ENCODE measurements at places on chromosomes 2 and 18.

DNA sequence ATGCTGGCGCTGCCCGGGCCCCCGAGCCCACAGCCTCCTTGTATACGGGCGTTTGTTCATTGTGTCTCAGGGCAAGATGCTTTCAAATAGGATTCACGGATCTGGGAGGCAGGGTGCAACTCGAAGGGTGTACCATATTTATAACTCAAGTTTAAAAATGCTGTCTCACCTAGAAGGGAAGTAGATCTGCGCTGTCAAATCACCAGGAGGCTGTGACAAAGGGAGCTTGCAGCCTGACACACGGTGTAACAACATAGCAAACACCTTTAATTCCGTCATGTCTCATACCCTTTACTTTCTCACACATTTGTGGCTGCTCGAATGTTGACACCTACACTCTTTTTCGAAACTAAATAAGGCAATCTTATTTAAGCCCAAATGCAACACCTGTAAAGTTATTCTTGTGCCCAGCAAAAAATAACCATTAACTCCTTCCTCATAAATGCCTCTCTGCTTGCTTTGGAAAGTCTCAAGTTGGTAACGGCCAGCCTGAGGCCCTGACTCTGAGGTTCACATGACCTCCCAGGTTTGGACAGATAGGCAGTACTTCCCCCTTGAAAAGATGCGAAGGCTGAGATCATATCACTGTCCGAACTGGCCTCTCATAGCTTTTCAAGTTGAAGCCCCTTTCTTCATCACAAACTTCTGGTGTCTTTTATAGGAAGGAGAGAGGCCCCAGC lies 11.6 kb downstream of the ZEB2 start:
- no peak for DNase-seq

DNA sequence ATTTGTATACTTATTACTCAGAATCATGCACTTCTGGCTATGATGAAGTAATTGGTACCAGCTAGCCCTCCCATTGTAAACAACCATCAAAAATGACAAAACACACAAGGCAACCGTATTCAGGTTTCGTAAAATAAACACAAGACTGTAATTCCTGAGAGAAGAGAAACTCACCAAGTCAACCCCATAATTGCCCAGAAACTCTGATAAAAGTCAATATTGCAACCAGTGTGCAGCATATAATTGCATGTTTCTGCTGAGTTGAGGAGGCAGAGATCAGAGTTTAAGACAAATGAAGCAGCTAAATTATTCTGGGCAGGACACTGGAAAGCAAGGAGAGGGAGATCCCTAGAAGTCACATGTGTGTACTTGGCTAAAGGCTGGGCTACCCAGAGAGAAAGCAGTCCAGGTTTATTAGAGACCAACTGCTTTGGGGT lies 90.3 kb downstream of the ROCK2 start:
- no peak for DNase-seq

DNA sequence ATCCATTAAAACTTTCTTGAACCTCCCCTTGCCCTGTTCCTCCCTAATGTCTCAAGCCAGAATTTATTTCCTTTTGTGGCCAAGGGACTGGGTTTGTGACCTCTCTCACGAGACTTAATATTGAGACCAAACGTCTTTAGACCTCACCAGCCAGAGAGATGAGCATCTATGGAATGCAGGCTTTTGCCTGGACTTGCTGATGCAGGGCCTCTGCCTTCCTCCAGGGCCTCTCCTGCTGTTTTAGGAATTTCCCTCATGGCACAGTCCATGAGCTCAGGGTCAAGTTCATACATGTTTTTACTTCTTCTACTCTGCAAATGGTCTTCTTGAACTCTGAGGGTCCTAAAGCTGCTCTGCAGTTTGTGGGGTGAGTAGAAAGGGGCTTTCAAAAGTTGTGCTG lies 22.3 kb downstream of the IL1B start:
- no peak for DNase-seq

DNA sequence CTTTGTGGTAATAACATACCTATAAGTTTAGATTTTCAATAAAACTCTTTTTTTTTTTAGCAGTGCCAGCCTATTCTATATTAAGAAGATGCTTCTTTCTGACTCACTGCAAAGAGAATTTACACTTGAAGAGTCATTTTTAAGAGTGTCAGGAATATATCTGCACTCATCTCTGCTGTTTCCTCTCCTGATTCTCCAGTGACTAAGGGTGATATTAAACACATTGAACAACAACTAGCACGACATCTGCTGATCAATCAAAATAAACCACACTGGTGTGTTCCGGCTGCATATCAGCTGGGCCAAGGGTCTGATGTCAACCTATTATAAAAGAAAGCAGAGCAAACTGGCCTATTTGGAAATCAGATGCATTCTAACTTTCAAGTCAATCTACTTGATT lies 15.0 kb downstream of the RAB27B start:
- DNase-seq, result no peak

DNA sequence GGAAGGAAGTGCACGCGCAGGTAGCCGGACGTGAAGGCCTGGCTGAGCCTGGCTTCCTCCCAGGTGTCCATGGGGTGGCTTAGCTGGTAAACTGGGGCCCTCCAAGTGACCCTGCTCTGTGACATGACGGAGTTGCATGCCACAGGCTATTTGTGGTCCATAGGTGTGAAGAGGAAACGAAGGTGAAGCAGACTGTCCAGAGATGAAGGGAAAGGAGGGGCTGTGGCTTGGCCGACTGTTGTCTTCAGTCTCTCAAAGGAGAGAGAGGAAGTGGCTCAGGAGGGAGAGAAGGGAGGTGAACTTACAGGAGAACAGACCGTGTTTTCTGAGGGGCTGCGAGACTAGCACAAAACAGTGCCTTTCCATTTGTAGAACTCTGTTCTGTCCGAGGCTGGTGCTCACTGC lies 19.3 kb downstream of the INPP5D start:
- no peak for DNase-seq

DNA sequence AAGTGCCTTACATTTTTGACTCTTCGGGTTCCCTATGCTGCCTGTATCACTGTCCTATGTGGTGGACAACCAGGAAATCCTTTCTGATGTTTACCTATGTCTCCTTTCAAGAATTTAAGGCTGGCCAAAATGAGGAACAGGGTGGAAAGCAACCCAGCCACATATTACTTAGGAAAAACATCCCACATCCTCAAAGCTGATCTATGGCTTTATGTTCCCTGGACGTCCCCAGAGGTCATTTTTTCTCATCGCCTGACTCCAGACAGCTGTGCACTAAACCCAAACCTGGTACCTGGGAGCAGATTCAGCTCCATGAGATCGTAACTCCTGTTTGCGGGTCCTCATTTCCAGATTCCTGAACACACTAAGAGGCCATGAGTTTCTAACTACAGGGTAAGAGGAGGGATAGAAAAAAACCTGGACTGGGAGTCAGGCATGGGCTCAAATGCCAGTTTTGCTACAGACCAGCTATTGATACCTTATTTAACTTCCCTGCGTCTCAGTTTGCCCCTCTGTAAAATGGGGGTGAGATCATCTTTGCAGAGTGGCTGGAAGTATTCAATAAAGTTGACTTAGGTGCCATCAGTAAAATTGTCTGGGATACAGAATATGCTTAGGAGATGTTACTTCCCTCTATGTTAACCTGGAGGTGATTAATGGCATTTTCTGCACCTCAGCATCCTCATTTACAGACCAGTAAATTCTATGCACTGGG lies 70.8 kb downstream of the TNS1 start:
- no peak for DNase-seq

- no peak for DNase-seq
These were observed 1.1 kb upstream of the FZD5 start for GRCh38 chr2:207770602-207771404.

- DNase-seq, result no peak
These were observed 63.2 kb downstream of the ADCY3 start for GRCh38 chr2:24856791-24857211.

- no peak for DNase-seq
These were observed 43.4 kb downstream of the PLEKHA3 start for GRCh38 chr2:178523596-178524134.

DNA sequence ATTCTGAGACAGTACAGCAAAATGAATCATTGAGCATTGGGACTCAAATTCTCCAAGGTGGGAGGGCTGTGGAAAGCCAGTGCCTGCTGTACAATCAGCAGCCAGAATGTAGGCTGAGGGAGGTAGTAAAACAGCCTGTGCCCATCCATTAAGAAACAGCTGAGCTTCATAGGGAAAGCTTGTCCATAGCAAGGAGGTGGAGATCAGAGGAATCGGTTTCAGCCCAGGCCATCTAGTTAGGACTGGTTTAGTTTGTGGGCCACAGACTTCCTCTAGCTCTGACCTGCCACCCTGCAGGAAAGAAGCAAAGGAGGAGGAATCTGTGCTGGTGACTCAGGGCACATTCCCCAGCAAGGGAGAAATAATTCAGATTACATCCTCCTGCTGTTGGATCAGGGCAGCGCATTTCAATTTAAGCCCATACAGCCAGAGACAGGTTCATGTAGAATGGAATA lies 333.4 kb downstream of the SETBP1 start:
- no peak for DNase-seq

GRCh38 chr2:189683348-189683747 lies 8.9 kb downstream of the ANKAR start:
- no peak for DNase-seq

All from NCI-H524 treated with DMSO at 0.1 percent for 48 hours (cell line).